ENCODE measurements at places on chromosomes 12 and 14.
A peak's percentile ranks its signal among the peaks of the same experiment; 100 is the strongest.

- DNase-seq: peak; percentile 35
These were observed 5.8 kb downstream of the ADCK1 start for GRCh38 chr14:77805706-77806105.

DNA sequence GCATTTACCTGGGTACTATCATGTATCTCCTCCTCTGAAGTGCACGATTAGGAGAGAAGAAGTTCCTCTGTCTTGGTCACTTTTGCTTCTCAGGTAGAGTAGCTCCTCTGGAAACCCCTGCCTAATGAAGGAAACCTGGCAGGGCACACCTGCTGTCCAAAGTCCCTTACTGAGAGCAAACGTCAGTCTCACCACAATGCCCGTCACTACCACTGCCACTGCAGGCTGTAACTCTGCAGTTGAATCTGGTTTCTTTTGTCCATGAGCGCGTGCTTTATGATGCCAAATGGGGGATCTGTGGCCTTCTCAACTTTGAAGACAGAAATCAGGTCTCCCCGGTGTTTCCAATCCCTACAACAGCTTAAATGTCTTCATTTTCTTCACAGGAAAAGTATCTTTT is 1068.6 kb downstream of the BCL11B start:
- DNase-seq: no peak

DNA sequence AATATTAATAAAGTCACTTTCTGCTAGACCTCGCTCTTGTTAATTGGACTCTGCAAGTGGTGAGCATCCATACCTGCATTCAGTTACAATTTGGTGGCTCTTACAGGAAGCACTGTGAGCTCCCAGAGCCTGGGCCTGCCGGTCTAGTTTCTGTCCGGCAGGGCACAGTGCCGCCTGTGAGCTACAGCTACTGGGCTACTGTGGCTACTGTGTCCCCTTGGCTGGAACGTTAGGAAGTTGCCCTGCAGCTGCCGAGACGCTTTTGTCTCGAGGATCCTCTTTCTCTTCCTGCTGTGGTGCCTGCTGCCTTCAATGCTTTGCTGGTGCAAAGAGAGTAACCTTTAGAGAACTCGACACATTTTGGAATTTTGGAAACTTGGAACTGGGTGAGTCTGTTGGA is 44.6 kb upstream of the PTGDR start:
- no peak for DNase-seq

DNA sequence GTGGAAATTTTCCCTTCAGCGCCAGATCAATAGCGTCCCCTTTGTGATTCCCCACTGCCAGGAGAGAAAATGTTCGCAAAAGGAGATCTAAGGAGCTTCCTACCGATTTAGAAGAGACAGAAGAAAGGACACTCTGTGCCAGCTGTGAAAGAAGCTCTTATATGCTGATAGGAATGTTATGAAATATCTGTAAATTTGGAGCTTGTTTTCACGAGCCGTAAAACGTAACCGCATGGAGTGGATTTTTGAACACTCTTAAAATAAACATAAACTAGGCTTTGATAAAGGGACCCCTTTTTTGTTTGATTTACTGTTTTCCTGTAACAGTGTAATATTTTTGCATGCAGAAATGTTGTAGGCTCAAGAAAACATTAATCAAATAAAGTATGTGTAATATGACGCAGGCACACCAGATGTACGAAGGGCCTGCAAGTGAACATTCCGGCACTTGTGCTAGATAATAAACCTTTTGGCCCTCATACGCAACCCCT is 346.8 kb downstream of the ETNK1 start:
- no peak for DNase-seq

GRCh38 chr14:58297762-58298476 is 436 bp upstream of the ARID4A start:
- DNase-seq: peak; percentile 100

GRCh38 chr12:124875803-124876132 is 12.1 kb upstream of the SCARB1 start:
- no peak for DNase-seq

GRCh38 chr14:97298331-97298730 is 501.1 kb downstream of the VRK1 start:
- DNase-seq: no peak

DNA sequence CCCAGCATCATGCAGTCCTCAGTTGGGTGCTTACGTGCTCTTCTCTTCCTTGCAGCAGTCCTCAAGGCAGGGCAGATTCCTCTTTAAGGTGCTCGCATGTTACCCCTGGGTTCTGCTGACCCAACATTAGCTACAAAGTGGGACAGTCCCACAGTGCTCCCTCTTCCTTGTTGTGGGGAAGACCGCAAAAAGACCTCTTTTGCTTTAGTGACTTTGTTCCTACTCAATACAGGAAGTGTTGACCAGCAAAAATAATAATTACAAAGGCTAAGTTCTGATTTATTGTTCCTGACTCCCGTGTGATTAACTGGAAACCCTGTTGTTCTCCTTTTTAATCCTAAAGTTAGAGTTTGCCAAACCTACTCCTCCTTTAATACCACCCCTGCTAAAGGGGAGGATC is 13.7 kb downstream of the PIGH start:
- DNase-seq: peak; percentile 30

DNA sequence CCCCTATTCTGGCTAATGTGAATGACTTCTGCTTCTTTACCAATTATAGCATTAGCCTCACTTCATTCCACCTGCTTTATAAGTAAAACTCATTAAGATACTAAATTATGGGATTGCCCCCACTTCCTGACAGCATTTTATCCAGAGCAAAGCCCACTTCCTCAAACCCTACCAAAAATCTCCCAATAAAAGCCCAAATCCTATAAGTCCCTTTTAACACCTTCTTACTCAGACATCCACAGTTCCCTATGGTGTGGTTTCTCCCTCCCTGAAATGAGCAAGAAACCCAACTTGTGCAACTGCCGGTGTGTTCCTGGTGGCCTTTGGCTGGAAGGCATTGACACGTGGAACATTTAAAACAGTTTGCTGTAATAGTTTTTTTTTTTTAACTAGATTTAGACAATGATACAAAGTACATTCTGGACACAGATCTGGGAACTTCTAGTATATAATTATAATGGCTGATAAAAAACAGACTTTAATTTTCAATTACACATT is 53.1 kb downstream of the BRMS1L start:
- peak; percentile 69 for DNase-seq

- no peak for DNase-seq
These were observed 217.0 kb downstream of the SYNE2 start for GRCh38 chr14:64069634-64070359.

- DNase-seq: no peak
These were observed 31.1 kb downstream of the IRF2BPL start for GRCh38 chr14:76997257-76997970.

DNA sequence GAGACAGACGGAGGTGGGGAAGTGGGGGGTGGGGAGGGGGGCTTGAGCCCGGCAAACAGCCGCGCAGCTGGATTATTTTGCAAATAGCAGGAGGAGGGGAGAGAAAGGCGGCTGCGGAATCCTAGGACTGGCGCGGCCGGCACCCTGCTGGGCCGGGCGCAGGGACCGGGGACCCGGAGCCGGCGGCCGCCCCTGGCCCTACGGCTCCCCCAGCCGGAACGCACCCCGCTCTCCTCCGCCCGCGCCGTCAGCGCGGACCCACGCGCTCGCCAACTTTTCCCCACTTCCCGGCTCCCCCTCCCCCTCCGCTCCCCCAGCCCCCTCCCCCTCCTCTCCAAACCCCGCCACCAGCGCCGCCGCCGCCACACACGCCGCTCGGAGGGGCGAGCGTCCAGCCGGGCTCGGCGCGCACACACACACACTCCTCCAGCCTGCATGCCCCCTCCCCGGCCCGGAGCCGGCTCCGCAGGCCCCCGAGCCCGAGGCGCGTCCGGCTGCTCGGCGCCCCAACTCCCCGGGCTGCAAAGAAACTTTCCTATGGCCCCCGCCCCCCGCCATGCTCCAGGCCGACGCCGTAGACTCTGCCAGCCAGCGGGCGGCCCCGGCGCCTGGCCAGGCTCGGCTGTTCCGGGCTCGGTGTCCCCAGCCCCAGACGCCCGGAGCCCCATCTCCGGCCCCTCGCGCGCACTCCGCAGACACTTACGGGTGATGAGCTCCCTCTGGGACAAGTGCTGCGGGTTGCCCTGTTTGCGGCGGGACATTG is 1.4 kb downstream of the BCL11B start:
- DNase-seq: no peak

DNA sequence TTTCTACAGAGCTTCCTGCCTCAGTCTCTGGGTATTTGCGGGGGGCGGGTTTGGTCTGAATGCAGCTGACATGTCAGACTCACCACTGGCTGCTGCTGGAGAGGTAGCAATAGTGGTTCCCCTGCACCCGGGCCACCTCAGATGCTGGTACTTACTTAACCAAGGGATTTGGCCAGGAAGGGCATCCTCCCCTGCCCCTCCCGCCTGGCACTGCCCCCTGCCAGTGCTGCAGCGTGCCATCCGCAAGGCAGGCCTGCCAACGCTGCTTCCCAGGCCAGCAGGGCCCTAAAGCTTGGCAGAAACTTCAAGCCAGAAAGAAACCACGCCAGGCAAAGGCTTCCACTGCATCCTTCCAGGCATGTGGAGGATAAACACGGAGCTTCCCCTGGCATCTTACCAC is 22.1 kb downstream of the RAB35 start:
- no peak for DNase-seq

DNA sequence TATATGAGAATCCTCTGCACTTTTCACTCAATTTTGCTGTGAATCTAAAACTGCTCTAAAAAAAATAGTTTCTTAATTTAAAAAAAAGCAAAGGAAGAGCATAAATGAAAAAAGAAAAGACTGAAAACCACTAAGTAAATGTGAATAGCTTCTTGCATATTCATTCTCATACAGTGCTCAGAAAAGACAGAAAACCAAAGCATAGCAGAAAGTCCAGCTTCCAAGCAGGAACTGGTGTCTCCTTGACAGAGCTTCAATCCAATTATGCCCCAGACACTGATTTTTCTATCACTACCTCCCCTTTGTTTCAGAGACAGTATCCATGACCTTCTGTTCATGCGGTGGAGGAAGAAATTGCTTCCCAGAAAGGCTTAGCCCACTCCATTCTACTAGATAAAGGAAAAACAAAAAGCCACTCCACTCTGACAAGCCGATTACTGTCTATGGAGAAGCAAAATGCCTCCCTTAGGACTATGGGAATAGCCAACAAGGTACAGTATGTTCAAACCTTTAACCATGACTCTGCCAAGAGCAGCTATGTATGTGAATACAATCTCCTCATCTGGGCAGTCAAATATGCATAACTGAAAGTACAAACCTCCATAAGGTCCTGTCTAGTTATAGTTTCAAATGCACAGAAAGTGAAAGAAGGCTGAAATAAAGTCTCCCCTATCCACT is 40.6 kb downstream of the ATF7 start:
- DNase-seq: no peak

DNA sequence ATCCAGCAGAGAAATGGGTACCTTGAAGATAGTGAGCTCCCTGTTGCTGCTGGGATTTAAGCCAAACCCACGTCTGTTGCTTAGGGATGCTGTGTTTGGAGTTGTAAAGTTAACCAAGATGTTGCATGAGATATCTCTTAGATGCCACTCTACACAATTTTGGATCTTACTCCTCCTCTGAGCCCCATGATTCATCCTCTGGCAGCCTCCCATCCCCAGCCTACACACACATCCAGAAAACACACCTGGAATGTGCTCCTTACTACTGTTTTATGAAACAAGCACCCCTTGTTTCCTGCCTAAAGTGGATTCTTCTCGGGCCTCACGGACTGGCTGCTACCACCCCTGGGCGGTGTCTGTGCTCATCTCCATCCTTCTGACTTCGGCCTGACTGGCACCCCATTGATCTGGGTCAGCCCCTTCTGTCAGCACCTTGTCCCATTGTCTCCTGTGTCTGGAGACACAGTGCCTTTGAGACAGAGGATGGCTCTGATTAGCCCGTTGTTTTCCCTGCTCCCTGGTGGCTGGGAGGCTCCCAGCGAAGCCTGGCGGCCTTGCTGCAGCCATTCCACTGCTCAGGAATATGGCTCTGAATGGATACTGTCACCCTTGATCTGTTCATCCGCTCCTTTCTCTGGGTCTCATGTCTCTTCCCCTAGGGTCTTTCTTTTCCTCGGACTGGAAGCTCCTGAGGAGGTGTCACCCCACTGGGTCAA is 24.3 kb downstream of the TSPAN9 start:
- DNase-seq: no peak

DNA sequence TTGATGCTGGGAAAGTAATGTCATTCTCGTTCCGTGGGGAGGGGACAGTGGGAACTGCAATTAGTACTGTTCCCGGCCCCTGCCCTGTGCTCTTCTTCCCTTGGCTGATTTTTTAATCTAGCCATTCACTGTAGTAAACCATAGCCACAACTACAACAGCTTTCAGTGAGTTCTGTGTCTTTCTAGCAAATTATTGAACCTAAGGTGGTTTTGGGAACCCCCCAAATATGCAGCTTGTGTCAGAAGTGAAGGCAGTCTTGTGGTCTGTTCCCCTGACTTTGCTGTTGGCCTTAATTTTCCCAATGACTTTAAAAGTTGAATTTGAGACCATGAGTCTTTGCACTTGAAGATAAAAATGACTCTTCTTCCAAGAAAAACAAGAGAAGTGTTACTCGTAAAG is 114.3 kb upstream of the ETV6 start:
- DNase-seq: no peak

DNA sequence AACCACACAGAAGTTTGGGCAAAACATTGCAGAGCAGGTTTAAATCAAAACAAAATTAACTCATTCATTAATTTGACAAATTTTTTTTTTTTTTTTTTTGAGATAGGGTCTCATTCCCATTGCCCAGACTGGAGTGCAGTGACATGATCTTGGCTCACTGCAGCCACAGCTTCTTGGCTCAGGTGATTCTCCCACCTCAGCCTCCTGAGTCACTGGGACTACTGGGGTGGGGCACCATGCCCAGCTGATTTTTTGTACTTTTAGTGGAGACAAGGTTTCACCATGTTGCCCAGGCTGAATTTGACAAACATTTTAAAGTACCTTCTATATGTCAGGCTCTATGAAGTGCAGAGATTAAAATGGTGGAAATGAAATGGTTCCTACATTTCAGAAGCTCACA is 257.1 kb upstream of the NPAS3 start:
- no peak for DNase-seq

- DNase-seq: no peak
These were observed 97.0 kb downstream of the ZFP36L1 start for GRCh38 chr14:68695856-68696255.

DNA sequence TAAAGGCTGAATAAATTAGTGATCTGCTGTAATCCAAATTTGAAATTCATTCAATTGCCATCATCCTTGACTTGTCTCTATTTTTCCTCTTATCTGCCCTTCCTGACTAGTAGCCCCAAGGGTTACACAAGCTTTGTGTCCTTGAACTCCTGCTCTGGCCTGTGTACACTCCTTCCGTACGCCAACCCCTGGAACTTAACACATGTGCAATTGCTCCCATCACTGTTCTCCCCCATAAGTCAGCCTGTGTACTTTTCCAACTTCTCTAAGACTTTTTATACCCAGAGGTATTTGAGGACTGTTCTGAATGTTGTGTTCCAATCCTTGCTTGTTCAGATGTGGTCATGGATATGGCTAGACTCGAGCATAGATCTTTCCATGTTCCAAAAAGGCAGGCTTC is 171.1 kb upstream of the G2E3 start:
- DNase-seq: no peak

- DNase-seq: peak; percentile 79
These were observed 31.8 kb upstream of the OR10A7 start for GRCh38 chr12:55188974-55189556.

GRCh38 chr14:73795974-73796373 is 55.7 kb upstream of the PTGR2 start:
- DNase-seq: no peak

GRCh38 chr12:75577812-75578211 is 66.4 kb upstream of the KRR1 start:
- DNase-seq: no peak

- DNase-seq: peak; percentile 54
These were observed 454.2 kb downstream of the AEBP2 start for GRCh38 chr12:19893514-19893913.

- no peak for DNase-seq
These were observed 79.0 kb downstream of the TMX1 start for GRCh38 chr14:51318813-51319597.
